ENCODE measurements at places on chromosomes 5 and 9. TPM values are rescaled to one million over a fixed set of nuclear protein-coding genes. Genes with fewer than 3 reads are reported as not detected.

The SV2C gene
- total RNA-seq, result 1.2 TPM

The QRFP gene
- 0.87 TPM for total RNA-seq

DNA sequence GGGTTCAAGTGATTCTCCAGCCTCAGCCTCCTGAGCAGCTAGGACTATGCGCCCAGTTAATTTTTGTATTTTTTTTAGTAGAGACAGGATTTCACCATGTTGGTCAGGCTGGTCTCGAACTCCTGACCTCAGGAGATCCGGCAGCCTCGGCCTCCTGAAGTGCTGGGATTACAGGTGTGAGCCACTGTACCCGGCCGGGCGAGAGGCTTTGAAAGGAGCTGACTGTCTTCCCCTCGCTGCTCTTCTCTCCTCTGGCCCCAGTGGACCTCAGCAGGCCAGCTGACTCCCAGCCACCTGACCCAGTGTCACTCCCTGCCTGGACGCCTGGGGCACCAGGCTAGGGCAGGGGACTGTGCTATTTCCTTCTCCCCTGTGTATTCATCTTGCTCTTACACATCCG, 89.5 kb upstream of the ANKRD55 start:
- no peak for DNase-seq

- no peak for DNase-seq
Measured at GRCh38 chr5:31157720-31158119, 35.8 kb upstream of the CDH6 start.

DNA sequence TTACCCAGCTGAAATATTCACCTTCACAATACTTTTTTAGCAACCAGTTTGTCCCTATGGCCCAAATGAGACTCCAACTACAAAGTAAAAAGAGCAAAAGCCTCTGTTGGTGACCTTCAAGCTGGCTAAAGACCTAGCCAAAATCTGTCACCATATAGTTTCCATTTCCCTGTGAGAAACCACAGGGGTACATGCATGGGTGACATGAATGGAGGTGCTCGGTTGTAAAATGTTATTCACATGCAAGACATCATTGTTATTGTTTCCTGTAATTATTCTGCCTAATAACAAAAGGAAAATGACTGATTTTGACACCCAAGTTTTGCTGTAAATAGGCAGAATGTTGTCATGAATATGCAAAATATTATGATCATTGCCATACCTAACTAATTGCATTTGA, 285.3 kb downstream of the ZNF608 start:
- DNase-seq, result no peak

DNA sequence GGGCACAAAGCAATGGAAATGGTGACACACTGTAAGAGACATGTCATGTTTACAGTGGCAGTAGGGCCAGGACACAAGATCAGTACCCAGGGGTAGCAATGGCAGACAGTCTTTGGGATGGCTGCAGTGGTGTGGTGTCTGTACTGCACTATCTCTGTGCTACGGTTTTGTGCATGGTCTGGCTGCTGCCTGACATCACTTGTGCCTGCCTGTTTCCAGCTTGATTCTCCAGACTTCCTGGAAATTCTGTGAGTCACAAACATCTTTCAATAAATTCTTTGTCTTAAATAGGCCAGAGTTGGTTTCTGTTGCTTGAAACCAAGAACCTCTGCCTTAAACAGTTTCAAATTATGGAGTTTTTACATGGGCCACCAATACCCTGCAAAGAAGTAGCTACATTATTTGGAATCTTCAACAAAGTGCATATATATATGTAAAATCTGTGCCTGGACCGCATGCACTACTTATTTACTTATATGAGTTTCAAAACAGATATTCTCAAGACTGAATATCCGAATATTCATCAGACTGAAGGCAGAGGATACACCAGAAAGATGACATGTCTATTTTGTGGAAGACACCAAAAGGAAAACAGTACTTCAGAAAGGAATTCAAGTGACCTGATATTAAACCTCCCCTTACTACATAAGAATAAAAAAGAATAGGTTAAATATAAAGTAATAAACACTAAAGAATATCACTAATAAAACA, 188.1 kb downstream of the RFX3 start:
- no peak for DNase-seq

GRCh38 chr9:35756275-35757225, 2.5 kb upstream of the MSMP start:
- peak; percentile 87 for DNase-seq

DNA sequence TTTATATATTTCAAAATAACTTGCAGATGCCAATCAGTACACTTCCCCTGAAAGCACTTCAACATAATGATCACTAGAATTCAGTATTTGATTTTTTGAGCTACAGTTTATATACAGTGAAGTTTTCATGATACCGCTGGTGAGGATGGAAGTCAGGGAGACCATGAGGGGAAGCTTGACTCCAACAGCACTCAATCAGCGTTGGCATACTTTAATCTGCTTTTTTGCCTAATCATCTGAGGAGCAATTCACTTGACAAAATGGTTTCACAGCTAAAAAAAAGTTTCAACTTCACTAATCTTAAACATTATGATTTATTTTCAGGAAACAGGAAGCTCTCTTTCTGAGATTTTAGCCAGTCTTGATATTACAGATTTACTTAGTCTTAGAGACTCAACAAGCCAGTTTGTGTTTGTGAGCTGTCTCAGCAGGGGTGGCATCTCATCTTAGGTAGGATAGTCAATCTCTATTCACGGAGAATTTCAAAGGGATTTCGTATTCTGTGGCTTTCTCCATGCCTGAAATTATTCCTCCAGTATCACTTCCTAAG, 111.4 kb upstream of the ARRDC3 start:
- no peak for DNase-seq

Measured in mucosa of descending colon (tissue), 3 donors.